SW 1271 (cell line): ENCODE measurements at places on chromosomes 2 and 18.

GRCh38 chr2:217662984-217663602 lies 339.7 kb downstream of the TNS1 start:
- DNase-seq = no peak

- DNase-seq = no peak
These were observed 1919.8 kb downstream of the SUCLG1 start for GRCh38 chr2:82539280-82539621.

- DNase-seq = no peak
These were observed 211.9 kb downstream of the EXOC6B start for GRCh38 chr2:72613931-72614330.

GRCh38 chr2:176105730-176106580 lies 1.1 kb upstream of the HOXD11 start:
- DNase-seq = no peak

GRCh38 chr2:105373895-105374401 lies 24.9 kb downstream of the FHL2 start:
- DNase-seq = no peak

GRCh38 chr2:126834006-126834659 lies 64.6 kb upstream of the TEX51 start:
- no peak for DNase-seq

DNA sequence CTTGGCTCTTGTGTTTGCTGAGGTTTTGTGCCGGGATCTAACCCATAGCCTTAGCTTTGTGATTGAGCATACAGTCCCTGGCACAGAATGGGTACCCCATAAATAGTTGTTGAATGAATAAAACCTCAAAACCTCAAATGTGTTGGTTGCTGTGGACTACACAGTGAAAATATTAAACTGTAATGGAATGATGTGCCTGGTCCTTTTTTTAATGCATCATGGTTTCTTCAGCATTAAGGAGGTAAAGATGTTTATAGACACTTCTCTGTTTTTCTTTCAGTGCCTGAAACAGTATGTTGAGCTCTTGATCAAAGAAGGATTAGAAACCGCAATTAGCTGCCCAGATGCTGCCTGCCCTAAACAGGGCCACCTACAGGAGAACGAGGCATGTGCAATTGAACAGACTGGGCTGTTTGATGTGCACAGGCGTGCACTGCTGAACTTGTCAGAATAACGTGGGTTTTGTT lies 97.0 kb downstream of the RNF144A start:
- DNase-seq = no peak

DNA sequence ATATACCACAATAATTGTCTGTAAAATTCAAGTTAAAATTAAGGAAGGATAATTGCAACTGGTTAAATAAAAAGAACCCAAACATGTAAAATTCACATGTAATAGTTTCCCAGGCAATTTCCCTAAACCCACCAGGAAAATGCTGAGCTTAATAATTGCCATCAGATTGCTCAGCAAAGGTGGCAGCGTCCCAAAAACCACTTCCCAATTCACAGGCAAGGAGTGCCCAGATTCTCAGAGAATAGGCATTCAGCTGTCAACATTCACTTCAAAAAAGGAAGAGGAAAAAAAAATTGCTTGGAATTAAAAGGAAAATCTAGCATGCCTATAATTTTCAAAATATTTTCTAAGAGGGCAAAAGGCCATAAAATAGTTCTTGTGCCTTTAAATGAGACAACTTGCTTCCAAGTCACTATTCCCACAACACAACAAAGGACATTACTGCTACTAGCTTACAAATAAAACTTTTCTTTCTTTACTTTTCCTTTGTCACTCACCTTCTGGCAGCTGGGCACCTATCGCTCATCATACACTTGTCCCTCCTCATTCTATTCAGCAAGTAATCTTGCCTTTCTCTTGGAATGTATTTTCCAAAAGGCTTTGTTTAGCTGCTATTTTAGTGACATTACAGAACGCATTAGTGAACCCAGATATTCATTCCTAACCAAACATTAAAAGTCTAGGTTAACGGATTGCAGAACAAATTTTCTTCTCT lies 15.2 kb downstream of the SRBD1 start:
- DNase-seq = no peak

DNA sequence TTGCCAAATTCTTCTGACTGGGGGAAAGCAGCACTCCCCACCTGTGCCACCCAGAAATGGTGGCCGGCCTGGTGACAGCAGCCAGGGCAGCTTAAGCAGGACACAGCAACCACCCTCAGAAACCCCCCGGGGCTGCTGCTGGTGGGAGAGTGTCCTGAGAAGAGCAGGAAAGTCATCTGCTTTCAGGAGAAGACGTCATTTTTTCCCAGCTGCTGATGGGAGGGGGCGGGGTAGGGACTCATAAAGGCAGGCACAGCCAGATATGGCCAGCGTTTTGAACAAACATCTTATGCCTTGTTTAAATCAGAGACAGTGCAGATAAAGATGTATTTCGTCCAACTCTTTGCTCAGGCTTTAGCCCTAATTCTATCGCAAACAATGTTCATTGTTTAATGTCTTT lies 139.5 kb downstream of the LRRC30 start:
- no peak for DNase-seq

- no peak for DNase-seq
These were observed 200.6 kb downstream of the NAPG start for GRCh38 chr18:10726198-10727068.

DNA sequence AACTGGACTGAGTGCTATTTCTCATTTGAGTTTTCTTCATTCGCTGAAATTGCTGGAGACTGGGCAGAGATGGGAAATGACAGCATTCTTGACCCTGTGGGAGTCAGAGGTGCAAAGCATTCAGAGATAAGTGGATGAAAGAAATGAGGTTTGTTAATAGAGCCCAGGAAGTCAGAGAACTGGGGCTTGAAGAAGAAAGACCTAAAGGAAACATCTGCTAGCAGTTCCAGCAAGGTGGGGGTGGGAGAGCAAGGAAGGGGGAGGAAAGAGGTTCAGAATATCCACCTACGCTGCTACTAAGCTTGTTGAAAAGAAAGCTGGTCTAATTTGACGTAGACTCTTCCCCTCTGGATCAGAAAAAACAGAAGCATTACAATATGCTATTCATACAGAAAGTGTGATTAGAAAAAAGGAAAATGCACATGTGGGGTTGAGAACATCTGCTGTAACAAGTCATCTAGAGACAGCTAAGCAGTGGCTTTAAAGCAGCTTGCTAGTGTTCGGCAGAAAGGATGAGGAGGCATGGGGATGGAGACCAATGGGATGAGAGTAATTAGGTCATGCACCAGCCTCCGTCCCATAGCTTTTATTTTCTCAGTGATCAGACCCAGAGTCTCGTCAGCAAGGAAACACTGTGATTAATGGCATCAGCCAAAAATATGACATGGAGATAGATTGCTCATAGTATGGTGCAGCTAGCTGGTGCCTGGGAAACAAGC lies 29.7 kb downstream of the NAB1 start:
- no peak for DNase-seq

DNA sequence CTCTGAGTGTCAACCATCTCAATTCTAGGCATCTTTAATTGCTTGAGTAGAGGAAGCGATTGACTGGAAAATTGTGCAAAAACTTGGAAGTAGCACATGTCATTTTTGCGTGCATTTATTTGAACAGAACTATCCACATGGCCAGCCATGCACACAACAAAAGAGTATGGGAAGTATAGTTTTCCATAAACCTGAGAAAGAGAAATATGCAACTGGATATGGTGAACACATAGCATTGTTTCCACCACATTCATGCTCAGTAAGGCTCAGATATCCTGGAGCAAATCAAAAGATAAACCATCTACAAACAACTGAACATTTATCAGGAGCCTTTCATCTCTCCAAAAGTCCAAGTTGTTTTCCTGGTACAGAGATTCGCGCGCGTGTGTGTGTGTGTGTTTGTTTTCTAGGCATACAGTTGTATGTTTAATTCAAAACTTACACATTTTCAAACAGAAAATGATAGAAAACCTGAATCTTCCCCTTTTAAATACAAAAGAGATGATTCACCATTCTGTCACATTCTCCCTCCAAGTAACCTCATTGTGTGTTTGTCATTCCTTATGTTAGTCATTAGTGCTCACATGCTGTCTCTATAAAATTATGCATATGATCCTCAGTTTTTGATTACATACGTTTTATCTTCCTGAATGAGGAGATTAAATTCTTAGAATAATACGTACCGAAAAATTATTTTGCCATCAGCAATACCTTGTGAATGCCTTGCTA lies 780.4 kb upstream of the NRXN1 start:
- no peak for DNase-seq

GRCh38 chr2:128162266-128162665 lies 71.3 kb downstream of the UGGT1 start:
- no peak for DNase-seq
